ENCODE measurements at places on chromosomes 11 and 22.

DNA sequence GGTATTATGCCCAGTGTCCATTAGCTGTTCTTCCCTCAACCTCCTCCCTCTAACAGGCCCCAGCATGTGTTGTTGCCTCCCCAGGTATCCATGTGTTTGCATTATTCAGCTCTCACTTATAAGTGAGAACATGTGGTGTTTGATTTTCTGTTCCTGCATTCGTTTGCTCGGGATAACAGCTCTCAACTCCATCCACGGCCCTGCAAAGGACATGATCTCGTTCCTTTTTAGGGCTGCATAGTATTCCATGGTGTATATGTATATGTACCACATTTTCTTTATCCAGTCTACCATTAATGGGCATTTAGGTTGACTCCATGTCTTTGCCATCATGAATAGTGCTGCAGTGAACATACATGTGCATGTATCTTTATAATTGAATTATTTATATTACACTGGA is 82.8 kb downstream of the PRMT3 start:
- DNase-seq, result no peak

DNA sequence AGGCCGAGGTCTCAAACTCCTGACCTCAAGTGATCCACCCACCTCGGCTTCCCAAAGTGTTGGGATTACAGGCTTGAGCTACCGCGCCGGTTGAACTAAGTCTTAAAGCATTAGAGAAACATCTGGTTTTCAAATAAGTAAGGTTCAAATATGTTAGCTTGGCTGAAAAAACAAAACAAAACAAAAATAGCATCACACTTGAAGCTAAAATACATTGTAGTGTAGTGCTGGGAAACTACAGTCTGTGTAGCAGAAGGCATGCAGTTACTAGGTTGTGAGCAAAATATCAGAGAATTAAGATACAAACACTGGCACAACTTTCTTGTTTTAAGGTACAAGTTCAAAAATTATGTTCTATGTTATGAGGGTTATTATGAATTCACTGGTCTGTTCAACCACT is 224.8 kb upstream of the CHORDC1 start:
- DNase-seq, result no peak

DNA sequence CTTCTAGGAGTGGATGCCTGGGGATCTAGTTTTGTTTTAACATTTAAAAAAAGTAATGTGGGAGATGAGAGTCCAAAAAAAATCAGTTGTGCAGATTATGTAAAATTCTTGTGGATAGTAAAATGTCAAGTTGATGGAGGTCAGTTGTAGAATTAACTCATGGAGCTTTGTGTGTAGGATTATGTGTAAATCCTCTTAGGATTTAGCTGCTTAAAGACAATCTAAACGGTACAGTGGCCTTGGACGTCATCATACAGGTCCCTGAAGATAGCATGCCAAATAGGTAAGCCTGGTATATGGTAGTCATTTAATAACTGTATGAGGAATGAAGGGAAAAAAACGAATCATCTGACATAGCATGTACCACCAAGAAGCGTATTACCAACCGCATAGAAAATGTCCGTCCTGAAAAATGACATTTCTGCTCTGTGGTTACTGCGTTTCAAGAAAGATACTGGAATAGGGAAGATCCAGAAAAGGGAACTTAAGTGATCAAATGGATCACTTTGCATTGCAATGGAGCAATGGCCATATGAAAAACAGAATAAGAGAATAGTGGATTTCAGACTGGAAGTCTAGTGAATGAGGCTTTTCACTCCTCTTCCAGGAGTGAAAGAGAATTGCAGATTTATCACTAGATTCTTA is 61.3 kb downstream of the BCL2L13 start:
- no peak for DNase-seq

DNA sequence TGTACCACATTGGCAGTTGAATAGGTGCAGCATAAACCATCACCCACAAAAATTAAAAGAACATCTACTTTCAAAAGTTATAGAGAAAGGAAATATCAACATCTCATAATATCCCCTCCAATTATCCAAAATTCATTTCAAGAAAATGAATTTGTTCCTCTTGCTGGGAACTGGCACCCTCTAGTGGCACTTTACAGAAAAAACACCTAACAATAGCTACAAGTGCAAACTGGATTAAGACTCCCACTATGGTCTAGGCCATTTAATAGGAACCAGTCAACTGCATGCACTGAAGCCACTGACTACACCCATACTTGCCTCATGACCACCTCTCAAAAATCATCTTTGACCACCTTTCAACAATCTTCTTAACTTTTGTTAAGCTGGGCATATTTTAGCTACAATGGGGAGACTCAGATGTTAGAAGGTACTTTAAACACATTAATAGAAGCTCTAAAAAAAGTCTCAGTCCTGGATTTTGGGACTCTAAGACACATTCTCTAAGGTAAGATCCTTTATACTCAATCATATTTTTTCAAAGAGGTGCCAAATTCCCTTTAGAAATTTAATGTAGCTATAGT is 17.3 kb downstream of the TRAF6 start:
- DNase-seq, result peak; percentile 34

- no peak for DNase-seq
These were observed 789 bp upstream of the FAM111A start for GRCh38 chr11:59141673-59142460.

DNA sequence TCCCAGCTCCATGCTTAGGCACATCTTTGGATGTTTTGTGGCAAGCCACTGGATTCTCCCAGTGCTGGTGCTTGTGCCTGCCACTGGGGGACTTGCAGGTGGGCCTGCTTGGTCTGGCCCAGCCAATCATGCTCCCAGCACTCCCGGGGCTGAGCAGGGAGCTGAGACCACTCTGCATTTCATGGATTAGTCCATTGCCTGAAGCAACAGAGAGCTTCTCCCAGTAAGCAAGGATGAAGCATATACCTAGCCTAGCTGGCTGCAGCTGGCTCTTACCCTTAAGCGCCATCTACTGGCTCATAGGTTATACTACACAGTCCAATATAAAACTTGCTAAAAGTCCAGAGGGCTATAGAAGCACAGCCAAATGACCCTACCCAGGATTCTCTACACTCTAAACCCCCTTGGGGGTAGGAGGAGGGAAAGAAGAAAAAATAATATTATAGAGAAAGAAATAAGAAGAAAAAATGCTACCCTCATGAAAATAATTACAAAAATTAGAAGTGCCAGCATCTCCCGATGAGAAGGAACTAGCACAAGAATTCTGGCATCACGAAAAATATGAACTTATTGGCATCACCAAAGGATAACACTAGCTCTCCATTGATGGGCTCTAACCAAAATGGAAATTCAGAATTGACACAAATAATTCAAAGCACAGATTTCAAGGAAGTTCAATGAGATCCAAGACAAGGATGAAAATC is 275.3 kb downstream of the C11orf87 start:
- no peak for DNase-seq

DNA sequence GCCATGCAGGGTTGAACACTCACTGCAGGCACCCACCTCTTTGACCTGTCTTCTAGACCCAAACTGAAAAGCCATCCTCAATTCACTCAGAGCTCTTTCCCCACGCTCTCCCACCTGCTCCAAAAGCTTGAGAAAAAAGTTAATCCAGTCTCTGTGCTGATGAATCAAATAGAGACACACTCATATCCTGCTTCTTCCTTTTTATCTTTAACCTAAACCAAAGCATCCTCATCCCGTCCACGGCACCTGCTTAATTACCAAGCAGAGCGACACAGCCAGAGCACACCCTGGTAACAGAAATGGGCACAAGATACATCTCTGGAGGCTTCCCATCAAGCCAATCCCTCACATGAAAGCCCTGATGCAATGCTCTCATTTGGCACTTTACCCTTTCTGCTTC is 102.6 kb downstream of the PLEKHA7 start:
- DNase-seq, result no peak

- DNase-seq, result no peak
These were observed 1.7 kb downstream of the APOL5 start for GRCh38 chr22:35719212-35719875.

GRCh38 chr11:100863080-100863581 is 176.0 kb downstream of the ARHGAP42 start:
- no peak for DNase-seq

GRCh38 chr11:1532606-1533341 is 39.3 kb downstream of the DUSP8 start:
- DNase-seq, result no peak

DNA sequence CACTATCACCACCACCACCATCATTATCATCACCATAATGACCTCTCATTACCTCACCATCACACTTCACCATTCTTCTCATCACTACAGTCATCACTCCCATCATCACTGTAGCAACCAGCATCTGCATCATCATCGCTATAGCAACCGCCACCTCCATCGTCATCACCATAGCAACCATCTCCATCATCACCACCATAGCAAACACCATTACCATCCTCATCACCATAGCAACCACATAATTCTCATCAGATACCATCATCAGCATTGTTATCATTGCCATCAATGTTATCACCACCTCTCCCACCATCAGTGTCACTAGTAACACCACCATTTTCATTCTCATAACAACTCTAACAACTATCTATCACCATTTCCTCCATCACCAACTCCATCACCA is 23.1 kb upstream of the CD82 start:
- DNase-seq, result no peak

DNA sequence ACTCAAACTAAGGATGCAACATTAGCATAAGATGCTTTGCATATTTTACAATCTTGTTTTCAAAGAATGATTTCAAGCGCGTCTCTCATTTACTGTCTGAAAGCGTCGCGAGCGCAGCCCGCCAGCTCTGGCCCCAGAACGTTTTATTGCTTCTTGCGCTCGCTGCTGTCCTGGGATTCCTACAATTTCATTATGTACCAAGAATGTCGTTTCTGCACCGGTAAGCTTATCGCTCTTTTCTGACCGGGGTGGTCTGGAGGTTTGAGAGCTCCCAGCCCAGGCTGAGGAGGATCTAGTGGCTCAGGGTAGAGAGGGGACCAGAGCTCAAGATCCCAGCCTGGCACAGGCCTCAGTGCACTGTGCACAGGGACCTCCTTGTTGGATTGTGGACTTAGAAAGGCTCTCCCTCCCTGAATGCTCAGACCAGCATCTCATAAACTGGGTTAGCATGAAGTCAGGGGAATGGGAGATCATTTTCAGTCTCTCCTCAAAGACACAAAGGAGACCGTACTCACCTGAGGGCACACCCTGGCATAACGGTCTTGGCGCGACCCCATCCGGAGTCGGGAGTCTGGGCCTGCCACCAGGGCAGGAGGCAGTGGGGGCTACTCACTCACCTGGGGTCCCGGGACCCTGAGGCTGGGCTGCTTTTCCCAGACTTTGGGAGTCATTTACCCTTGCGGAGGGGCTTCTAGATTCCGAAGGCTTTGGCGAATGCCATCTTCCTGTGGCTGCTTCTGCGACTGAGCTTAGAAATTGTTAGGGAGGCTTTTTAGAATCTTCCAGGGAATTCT is 817.4 kb downstream of the BRD1 start:
- no peak for DNase-seq

- peak; percentile 54 for DNase-seq
These were observed 1.5 kb downstream of the IFITM5 start for GRCh38 chr11:297586-298405.

DNA sequence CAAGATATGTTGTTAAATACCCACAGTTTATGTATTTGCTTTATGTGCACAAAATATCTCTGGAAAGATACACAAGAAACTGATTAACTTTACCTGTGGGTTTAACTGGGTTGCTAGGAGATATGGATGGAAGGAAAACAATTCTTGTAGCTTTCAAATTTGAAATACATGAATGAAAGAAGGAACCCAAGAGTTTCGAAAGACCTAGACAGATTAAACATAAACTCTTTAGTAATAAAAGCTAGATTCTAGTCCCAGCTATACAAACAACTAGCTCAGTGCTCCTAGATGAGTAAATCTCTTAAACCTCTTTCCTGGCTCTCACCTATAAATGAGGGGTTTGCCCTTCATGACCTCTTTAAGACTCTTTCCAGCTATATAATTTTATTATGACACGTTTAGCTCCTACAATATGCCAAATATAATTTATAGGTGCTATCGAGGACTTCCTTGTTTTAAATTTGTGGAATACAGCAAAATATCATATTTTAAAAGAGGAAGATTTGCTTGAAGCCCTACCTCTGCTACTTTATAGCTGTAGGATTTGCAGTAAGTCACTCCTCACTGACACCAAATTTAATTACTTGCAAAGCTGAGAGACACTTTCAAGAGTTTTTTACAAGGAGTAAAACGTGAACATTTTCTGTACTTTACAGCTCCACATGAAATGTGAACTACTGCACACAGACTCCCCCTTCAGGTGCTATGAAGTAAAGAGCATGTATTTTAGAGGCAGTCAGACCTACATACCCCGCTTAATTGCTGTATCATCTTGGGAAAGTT is 50.7 kb downstream of the RRAS2 start:
- no peak for DNase-seq

DNA sequence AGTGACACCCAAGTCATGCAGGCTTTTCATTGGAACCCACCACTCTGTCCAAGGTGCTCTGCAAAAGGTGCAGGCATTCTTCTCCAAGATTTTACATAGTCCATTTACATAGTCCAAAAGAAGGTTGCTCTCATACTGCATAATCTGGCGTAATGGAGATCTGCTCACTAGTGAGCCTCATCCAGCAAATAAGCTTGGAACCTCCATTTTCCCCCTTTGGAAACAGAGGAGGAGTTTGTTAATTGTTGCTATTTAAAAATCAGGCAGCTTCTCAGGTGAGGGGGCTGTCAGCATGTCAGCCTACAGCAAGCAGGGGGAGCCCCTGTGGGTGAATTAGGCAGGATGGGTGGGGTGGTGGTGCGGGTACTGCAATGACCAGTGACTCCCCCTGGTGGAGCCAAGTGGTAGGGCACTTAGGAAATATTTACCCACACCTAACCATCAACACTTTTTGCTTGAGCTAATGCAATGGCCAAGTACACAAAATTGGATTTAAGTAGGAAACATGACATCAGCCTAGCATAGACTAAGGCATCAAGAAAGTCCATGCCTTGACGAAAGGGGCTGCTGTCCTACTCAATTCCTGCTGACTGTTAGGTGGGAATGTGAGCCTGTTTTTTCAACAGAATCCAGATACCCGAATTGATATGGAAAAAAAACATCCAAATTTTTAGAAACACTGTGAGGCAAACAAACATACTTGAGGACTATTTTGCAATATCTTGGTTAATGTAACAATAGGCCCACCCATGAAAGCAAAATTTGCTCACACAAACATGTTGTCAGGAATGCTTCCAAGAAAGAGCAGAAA is 64.5 kb downstream of the AMBRA1 start:
- DNase-seq, result peak; percentile 76

DNA sequence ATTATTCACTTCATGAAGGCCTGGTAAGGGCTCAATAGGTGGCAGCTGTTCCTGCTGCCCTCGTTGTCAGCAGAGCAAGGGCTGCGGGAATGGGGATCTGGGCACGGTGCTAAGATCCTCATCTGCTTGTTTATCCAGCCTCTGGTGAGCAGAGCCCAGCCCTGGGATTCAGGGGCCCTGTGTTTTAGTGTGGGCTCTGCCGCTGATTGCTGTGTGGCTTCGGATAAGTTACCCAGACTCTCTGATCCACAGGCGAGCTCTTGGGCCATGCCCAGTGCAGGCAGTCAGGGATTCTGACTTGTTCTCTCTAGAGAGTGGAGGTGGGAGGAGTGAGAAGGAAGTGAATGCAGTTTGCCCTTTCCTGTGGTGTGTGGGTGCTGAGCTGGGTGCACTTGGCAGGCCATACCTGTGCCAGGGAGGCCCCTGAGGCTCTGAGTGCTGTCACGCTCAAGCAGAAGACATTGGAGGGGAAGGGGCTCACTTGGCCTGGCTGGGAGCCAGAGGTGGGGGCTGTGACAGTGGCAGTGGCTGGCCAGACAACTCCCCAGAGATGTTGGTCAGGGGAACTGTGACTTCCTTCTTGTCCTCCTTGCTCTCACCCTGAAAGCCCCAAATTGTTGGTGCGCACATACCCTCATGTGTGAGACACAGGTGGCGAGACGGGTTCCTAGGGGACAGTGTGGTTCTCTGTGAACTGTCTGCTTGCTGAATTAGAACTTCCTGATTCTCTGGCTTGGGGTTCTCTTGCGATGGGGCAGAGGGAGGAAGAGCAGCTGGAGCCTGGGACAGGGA is 43.7 kb downstream of the CD82 start:
- peak; percentile 53 for DNase-seq
